ENCODE measurements at places on chromosomes 2 and 18.

GRCh38 chr2:54597153-54597848, 126.2 kb upstream of the EML6 start:
- no peak for DNase-seq

DNA sequence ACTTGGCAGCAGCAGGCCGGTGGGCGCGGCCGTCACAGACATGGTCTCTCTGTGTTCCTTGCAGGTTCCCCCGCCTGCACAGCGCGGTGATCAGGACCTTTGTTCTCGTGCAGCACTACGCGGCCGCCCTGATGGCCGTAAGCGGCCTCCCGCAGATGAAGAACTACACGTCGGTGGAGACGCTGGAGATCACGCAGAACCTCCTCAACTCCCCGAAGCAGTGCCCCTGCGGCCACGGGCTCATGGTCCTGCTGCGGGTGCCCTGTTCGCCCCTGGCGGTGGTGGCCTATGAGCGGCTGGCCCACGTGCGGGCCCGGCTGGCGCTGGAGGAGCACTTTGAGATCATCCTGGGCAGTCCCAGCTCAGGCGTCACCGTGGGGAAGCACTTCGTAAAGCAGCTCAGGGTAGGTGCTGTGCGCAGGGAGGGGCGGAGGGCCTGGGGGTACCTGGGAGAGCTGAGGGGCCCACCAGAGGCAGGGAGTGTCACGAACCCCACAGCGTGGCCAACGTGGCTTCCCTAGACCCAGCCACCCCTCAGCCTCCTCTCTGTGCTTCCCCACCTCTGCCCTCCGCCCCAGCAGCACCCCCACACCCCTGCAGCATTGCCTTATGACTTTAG, 59.3 kb downstream of the NTSR2 start:
- no peak for DNase-seq

DNA sequence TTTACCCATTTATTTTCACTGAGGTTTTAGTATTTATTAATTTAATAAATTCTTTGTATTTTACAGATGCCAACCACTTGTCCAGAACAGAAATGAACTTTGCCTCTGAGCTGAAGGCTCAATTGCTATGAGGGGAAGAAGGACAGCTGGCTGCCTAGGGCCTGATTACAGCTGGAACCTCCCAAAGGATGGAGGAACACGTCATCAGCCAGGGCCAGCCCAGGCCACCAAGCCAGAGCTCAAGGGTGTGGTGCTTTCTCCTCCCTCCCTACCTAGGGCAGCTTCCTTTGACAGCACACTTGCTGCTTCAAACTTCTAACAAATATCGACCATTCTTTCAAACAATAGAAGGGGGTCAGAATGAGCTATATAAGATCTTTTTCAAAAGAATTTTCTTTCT, 19.7 kb upstream of the RIOK3 start:
- DNase-seq: no peak

GRCh38 chr18:13221869-13222855, 3.6 kb downstream of the LDLRAD4 start:
- DNase-seq: peak; percentile 57

- DNase-seq: no peak
These were observed 685.5 kb downstream of the CPS1 start for GRCh38 chr2:211241891-211242290.

GRCh38 chr18:55018602-55019001, 59.3 kb upstream of the CCDC68 start:
- peak; percentile 64 for DNase-seq

GRCh38 chr2:8009010-8009597, 672.8 kb upstream of the ID2 start:
- peak; percentile 83 for DNase-seq

DNA sequence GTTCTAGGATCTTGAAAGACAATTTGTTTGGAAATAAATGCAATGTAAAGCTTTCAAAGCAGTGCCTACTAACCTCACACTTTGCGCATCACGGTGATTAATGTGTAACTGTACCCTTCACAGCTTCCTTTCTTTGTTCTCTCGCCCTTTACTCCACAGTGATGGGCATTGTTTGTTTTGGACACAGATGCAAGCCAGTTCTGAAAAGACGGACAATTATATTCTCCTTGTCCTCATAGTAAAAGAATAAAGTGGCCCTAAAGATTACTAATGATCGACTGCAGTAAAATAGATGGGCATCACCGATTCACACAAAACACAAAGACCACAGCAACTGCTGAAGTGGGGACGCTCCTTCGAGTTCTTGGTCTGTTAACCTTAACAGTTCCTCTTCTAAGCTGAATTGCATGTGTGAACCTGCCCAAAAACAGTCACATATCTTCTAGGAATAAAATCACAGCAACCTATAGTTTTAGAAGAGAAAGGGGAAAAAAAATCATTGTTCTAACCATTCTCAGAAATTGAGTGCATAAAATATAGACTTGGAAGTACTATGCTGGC, 7.7 kb downstream of the L3MBTL4 start:
- no peak for DNase-seq

DNA sequence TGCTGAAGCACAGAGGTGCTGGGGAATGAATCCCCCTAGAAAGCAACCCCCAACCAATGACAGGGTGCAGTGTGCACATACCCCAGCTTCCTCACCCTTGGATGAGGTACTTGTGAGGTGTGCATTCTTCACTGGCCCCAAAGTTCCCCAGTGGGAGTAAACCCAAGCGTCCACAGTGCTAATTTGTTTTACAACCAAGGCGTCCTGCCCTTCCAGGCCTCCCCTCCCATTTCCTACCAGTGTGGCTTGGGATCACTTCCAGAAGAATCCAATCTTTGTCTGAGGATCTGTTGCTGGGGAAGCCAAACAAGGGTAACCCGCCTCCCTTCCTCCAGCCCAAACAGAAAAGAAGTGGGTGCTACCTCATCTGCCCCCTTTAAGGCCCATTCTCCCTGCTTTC, 40.3 kb upstream of the TEX51 start:
- DNase-seq: no peak

GRCh38 chr2:95347681-95348608, 50.8 kb downstream of the KCNIP3 start:
- DNase-seq: no peak

- DNase-seq: no peak
These were observed 182.4 kb upstream of the ERBB4 start for GRCh38 chr2:212721026-212721451.

GRCh38 chr18:63617915-63618234, 26.2 kb downstream of the SERPINB4 start:
- DNase-seq: no peak

- DNase-seq: no peak
These were observed 19.0 kb downstream of the SNED1 start for GRCh38 chr2:241017228-241017940.

Data from A673 (cell line).